Chondrocyte (in vitro differentiated cells): ENCODE measurements at places on chromosomes 11 and 22. TPM values are rescaled to one million over a fixed set of nuclear protein-coding genes. Genes with fewer than 3 reads are reported as not detected.
A peak's percentile ranks its signal among the peaks of the same experiment; 100 is the strongest.

DNA sequence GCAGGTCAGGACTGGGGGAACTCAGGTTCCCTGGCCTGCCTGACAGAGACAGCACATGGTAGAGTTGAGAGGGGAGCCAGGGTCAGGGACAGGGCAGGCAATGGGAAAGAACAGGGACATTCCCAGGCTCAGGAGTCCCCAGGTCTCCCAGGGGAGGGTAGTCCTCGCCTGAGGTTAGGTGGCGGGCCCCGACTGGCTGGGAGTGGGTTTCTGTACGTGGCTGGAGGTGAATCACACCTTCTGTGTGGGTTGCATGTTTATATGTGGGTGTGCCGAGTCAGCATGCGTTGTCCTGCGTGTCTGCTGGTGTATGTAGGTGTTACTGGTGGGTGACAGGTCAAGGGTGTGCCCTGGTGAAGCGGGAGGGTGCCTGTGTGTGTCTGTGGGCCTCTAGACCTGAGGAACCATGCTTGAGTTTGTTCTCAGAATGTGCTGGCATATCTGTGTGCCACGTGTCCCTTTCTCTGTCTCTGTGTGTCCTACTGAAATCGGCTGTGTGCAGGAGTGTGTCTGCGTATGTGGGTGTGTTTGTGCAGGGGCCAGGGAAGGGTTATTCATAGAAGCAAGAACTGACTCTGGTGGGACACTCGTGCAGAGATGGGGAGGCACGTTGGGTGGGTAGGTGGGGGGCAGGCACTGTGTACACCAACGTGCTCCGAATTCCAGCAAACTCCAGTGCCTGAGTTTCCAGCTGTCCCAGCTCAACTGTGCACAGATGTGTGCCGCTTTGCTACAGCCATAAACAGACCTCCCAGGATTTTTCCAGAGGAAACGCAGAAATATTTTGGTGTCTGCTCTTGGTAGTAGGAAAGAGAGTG is 23.8 kb upstream of the OAF start:
- no peaks in the 10 kb centered on the region for H3K36me3 ChIP-seq
- H3K4me1 ChIP-seq = peaks cover 20% of the 10 kb centered on the region
- H3K27me3 ChIP-seq = peaks cover 18% of the 10 kb centered on the region
- H3K4me3 ChIP-seq = no peak overlapping the region

DNA sequence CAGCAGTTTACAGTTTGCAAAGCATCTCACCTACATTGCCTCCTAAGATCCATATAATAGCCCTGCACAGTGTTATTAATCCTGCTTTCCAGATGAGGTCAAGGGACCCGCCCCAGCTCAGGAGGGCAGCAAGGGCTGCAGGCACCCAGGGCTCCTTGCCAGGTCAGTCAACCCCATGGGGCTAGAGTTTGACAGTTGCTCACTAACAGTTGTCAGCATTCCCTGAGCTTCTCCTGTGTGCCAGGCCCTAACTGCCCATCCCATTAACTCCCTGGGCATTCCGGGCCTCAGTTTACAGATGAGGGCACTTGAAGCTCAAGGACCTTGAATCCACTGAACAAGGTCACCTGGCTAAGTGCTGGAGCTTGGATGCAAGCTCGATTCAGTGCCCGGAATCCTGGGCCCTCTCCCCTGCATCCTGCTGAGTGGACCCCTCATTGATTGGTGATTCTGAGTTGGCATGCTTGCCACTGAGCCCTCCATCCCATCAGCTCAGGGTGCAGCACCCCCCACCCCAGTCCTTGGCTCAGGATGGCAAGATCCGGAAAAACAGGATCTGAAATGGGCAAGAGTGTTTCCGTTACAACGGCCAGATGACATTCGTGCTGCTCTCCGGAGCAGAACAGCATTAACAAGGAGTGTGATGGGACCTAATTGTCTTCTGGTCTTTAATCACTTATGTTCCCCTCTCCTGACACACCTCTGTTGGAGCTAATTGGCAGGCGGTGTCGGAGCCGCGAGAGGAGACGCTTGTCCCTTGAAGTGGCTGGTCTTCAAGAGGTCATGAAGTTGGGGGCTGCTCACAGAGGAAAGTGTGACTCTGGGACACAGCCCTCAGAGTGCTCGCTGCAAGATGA is 87.4 kb upstream of the SHISAL1 start:
- H3K27ac ChIP-seq = no peak overlapping the region
- peak; percentile 63 for DNase-seq
- H3K27me3 ChIP-seq = peaks cover 36% of the 10 kb centered on the region
- peaks cover 4% of the 10 kb centered on the region for H3K4me1 ChIP-seq

GDPD4 gene
- total RNA-seq = not detected in 3 replicates

OR5A1 gene
- total RNA-seq = not detected in 3 replicates
